ENCODE measurements at places on chromosomes 16 and 17. TPM values are rescaled to one million over a fixed set of nuclear protein-coding genes. Genes with fewer than 3 reads are reported as not detected.

MT1H gene
- total RNA-seq, result not detected

CTU2 gene
- 13.4 TPM for total RNA-seq

SMIM5 gene
- not detected for total RNA-seq

ABCA8 gene
- total RNA-seq, result not detected

ADAM11 gene
- total RNA-seq, result 0.12 TPM

OTOA gene
- total RNA-seq, result not detected

SHISA9 gene
- total RNA-seq, result 0.10 TPM

ADGRG1 gene
- total RNA-seq, result 3.7 TPM

SP6 gene
- not detected for total RNA-seq

PPY gene
- total RNA-seq, result not detected

- no peak for DNase-seq
Observed at GRCh38 chr16:58137581-58137980, 8.4 kb upstream of the CFAP20 start.

DNA sequence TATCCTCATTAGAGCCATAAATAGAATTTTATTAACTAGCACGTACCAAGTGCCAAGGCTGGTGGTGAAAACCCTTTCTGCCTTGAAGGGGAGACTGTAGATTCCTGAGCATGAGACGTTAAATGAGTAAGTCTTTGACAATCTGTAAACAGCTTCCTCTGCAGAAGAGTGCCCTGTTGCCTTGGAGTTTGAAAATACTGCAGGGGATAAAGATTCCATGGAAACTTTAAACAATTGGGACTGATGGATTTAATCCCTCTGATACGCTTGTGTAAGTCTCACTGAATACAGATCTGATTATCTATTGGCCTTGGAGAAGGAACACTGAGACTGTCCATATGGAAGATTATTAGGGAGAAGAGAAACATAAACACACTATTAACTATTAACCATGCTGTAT lies 1053.4 kb upstream of the RBFOX1 start:
- DNase-seq, result no peak

GRCh38 chr16:82160226-82160625 lies 9.8 kb downstream of the MPHOSPH6 start:
- no peak for DNase-seq

DNA sequence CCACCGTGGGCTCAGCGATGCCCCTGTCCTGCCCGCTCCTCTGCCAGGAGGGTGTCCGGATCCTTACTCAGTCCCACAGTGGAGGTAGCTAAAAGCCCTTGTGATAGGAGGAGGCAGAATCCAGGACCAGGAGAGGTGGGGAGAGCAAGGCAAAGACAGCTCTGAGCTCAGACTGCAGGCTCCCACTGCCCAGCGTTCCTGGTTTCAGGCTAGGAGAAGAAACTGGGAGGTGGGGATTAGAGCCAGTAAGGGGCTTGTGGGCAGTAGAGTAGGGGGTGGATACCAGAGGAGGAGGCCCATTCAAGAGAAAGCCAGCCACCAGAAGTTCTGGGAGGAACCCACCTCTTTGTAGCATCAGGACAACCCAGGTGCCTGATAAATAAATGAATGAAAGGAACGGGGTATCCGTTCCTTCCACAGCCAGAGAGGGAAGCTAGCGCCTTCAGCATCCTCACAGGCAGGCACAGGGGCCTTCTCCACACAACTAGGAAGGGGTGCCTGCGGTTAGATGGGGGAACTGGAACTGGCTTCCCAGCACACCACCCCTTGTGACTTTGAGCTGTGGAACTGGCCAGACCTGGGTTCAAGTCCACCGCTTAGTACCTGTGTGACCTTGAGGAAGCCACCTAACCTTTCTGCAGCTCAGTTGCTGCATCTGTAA lies 2.3 kb downstream of the IL21R start:
- no peak for DNase-seq

- DNase-seq, result no peak
Observed at GRCh38 chr16:67674851-67675578, 8.4 kb downstream of the C16orf86 start.

- no peak for DNase-seq
Observed at GRCh38 chr16:27421961-27422740, 20.2 kb downstream of the IL21R start.

DNA sequence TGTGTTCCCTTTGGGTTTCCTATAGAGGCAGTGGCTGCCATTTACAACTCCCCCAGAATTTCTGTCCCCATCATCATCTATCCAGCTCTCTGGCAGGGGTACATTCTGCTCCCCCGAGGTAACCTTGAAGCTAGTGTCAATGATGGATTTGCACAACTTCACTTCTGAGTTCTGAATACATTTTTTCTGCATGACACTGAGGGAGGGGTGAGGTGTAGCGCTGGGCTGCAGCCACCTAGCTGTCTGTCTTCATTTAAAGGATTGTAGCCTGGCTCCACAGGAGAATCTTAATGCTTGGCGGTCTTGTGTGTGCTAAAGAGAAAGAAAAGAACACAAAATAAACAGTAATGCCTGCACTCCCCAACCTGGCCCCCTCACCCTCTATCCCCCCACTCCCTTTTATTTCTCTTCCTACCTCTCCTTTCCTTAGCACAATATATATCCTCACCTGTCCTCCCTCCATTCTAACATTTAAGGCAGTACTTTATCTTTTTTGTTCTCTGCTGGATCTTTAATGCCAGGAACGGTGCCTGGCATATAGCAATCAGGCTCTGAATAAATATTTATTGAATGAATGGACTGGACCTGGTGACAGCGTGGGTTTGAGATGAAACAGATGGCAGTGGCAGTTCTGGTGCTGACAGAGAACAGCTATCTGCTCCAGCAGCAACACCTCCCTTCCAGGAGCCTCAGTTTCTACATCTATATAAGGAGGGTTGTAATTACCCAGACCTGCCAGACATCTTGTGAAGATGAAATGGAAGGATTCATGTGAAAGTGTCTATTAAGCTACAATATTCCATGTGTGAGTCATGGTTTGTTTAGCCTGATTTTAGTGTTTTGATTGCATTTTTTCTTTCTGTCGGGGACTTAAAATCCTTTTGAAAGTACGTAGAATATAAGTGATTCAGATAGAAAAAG lies 163.5 kb upstream of the CDH11 start:
- no peak for DNase-seq

- DNase-seq, result no peak
Observed at GRCh38 chr16:50928065-50928464, 186.2 kb downstream of the CYLD start.

DNA sequence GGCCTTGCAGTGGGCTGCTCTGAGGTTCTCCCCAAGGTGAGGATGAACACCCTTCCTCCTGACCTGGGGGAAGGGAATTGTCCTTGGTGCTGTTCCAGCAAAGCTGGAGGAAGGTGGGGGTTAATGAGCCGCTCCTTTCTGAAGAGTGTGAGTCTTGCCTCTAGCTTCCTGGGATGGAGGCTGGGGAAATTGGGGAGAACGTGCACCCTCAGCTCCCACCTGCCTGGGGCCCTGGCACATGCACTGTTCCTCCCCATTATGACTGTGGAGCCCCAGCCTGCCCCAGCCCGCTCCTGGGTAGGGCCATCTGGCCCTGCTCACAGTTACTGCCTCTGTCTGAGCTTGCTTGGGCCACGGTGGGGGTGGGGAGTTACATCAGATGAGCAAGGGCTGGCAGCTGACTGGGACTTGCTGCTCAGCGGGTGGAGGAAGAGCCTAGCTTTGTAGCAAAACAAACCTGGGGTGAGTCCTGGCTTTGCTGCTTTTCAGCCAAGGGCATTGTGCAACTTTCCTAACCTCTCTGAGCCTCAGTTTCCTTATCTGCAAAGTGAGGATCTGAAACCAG lies 11.1 kb downstream of the TNS4 start:
- no peak for DNase-seq

- peak; percentile 85 for DNase-seq
Observed at GRCh38 chr16:89623511-89624261, 10.2 kb downstream of the DPEP1 start.

GRCh38 chr17:55273579-55274354 lies 9.0 kb downstream of the HLF start:
- DNase-seq, result peak; percentile 18

- no peak for DNase-seq
Observed at GRCh38 chr17:41692722-41693521, 4.2 kb downstream of the EIF1 start.

- DNase-seq, result no peak
Observed at GRCh38 chr17:39225308-39225958, at the start of gene STAC2. STAC2 (minus strand) TSS chr17:39225945; CDS start chr17:39225502, 443 bp downstream.

Data from RPMI7951 (cell line).